ENCODE measurements at places on chromosomes 4 and X. TPM values are rescaled to one million over a fixed set of nuclear protein-coding genes. Genes with fewer than 3 reads are reported as not detected.

DNA sequence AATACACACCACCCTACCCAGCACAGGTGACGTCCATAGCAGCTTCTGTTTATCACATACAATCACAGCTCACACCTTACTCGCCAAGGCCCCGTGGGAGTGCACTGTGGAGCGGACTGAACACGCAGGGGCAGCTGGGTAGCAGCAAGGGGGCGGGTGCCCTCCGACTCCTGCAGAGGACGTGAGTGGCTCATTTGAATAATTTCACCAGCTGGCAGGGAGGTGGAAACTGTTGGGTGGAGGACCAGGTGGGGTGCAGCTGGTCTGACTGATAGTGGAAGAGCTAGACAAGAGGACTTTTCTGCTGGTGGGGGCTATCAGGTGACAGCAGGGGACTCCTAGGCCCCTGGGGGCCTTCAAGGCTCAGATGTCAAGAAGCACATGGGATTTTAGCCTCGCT lies 16.3 kb downstream of the MAN2B2 start:
- no peak for DNase-seq

DNA sequence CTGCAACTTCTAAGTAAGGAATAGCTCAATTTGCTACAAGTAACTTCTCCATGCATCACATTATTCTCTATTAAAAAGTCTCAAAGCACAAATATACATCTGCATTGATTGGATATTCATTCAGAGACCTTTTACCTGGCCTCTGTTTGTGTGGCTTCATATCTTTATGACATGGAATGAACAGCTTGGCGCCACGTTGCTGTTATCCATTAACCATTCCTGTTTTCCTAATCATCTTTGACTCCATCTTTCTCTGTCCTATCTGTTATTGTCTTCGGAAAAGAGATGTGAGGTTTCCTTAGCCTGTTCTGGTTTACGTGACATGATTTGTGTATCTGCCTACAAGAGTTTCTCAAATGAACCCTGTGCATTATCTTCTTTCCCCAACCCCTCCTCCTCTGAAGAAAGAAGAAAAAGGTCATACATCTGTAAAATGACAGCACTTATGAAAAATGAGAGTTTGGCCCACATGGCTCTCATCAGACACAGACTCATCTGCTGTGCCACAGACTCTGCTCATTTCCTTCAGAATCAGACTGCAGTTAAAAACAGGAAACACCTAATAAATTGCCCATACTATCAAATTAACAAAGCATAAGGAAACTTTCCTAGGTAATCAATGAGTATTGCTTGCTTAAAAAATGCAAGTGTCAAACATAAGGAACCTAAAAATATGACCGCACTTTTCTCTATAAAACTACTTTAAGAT lies 347.6 kb upstream of the FAM241A start:
- no peak for DNase-seq

- no peak for DNase-seq
Measured at GRCh38 chr4:150562751-150563150, 19.2 kb upstream of the MAB21L2 start.

DNA sequence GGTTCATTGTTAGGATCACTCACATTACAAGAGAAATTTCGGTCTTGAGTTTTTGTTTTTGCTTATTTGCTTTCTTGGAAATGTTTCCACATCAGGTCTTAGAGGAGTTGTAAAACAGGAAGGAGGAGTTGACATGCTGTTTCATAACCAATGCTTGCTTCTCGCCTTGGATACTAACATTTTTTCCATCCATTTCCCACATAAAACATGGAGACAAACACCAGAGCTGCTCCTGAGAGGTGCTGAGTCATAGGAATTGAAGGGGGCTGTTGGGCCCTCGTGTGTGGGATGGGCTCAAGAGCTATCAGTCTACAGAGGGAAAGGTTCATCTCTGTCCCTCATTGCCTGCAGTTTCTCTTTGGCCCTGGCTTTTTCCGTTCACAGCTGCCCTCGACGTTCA lies 29.9 kb downstream of the TBL1X start:
- DNase-seq, result no peak

- DNase-seq, result no peak
Measured at GRCh38 chr4:64584981-64585557, 175.8 kb upstream of the TECRL start.

GRCh38 chr4:162117051-162117450 lies 46.7 kb downstream of the FSTL5 start:
- no peak for DNase-seq

DNA sequence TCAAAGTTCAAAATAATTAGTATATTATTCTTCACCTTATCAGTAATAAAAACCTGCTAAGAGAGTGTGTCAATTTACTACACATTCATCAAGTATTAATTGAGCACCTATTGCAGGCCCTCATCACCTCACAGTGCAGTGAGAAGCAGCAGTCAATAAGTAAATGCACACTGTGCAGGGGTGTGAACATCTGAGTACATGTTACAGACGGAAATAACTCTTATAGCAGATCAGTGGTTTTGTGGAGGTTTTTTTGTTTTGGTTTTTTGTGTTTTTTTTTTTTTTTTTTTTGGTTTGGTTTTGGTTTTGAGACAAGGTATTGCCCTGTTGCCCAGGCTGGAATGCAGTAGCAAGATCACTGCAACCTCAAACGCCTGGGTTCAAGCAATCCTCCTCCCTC lies 20.3 kb downstream of the KLF3 start:
- DNase-seq, result no peak

GRCh38 chr4:149370785-149371420 lies 444.7 kb downstream of the IQCM start:
- no peak for DNase-seq

DNA sequence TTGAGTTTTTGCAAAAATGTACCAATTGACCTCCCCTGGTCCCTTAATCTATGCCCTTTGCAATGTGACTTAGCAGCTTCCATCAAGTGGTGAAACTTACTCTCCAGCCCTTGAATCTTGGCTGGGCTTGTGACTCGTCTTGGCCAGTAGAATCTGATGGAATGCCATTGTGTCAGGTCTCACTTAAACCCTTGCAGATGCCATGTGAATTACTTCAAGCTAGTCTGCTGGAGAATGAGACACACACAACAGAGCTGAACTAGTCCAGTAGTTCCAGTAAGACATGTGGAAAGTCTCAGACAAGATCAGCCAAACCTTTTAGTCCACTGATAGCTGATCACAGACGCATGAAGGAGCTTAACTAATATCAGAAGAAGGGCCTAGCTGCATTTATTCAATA lies 567.8 kb upstream of the CPEB2 start:
- no peak for DNase-seq

GRCh38 chr4:72997409-72997808 lies 72.1 kb downstream of the COX18 start:
- no peak for DNase-seq

GRCh38 chrX:12950851-12951594 lies 23.9 kb upstream of the TMSB4X start:
- DNase-seq, result peak; percentile 85

- DNase-seq, result no peak
Measured at GRCh38 chr4:152864361-152864760, 71.8 kb upstream of the FHDC1 start.

The LGI2 gene
- total RNA-seq, result 5.0 TPM

The SPP1 gene
- total RNA-seq, result 20.9 TPM

DNA sequence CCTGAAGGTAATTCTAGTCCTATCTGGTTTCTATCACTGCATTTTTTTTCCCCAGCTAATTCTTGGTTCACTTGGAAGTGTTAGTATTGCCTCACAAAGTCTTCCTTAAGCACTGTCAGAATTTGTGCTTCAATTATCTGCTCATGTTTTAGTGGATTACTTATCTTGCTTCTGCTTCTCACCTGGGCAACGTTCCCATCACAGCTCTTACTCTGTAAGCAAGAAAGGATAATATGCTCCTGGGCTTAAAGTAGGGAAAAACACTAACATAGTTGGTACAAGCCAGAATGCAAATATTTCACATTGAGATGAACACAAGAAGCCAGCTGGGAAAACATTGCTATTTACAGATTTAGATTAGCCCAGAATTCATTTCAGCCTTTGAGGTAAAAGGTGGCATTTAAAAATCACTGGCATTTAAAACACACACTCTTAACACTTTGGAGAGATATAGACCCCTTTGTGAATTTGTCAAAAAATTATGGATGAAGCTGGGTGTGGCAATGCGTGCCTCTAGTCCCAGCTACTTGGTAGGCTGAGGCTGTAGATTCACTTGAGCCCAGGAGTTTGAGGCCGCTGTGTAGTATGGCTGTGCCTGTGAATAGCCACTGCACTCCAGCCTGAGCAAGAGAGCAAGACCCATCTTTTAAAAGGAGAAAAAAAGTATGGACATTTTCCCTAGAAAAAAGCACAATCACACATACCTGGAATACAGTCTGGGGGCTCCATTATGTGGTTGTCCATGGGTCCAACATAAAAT lies 6.6 kb upstream of the PTPN13 start:
- DNase-seq, result no peak

GRCh38 chr4:151488968-151489367 lies 80.0 kb downstream of the FHIP1A start:
- no peak for DNase-seq

The SFRP2 gene
- total RNA-seq, result 2.1 TPM

DNA sequence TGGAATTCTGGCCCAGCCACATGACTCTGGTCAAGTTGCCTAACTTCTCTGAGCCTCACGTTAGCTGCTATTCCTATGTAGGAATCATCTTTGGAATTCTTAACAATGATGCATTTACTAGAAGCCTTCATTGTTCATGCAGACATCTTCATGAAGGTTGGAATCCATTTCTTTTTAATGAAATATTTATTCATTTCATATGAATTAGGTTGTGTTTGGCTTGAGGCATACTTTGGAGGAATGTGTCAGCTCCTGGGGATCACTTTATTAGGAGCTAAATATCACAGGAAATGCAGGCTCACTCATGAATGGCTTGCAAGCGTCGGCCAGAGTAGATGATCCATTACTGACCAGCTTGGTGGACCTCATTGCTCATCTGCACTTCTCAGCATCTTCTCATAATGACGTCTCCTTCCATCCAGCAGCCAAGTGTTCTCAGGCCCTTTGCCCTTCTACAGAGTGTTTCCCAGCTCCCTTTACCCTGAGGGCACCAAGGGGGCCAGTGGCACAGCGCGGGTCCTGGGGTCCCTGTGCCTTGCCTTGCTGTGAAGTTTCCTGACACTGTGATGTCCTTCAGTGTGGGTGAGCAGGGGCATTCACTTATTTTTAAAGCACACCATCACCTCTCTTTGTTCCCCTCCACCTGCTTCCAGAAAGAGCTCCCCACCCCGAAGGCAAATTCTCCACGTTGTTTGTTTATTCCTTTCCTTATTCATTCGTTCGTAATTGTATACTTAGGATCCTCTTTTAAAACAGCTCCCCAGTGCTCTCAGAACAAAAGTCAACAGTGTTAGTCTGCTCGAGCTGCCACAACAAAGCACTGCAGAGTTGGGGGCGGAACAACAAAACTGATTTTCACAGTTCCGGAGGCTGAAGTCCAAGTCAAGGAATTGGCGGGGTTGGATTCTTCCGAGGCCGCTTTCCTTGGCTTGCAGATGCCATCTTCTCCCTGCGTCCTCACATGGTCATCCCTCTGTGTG lies 106.8 kb downstream of the STK32B start:
- no peak for DNase-seq

The CXCL8 gene
- 1.2 TPM for total RNA-seq

- no peak for DNase-seq
Measured at GRCh38 chr4:26050671-26051070, 136.7 kb downstream of the SMIM20 start.

DNA sequence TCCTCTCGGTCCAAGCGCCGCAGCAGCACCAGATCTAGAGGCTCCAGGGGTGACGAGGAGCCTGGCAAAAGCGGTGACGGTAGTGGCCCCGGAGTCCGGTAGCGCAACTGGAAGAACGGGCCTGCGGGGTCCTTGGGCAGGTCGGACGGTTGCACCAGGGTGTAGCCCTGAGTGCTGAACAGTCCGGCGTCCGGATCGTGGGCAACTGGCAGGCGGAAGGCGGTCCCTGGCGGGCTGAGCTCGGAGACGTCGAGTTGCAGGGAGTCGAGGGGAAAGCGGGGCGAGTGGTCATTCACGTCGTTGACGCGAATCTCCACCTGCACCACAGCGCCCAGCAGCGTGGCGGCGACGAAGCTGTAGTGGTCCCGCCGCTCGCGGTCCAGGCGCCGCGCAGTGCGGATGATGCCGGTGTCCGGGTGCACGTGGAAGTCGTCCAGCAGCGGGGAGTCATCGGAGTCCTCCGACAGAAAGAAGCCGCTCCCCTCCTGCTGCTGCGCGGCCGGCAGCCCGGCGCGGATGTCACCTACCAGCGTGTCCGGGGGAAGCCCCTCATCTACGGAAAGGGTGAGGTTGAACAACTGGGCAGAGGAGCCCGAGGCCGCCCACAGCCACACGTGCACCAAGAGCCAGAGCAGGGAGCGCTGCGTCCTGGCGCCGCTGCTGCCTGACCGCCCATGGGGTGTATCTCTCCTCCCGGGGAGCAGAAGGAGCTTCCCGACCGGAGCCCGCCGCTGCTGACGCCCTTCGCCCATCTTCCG lies 837 bp downstream of the DCHS2 start:
- DNase-seq, result no peak

The OTUD5 gene
- 29.1 TPM for total RNA-seq
